ENCODE measurements at places on chromosomes 5 and 9.

GRCh38 chr5:131795228-131795627 is 1.6 kb downstream of the FNIP1 start:
- DNase-seq, result no peak

- no peak for DNase-seq
Measured at GRCh38 chr9:70052768-70053167, 9.1 kb downstream of the MAMDC2 start.

GRCh38 chr9:27353474-27354229 is 56.7 kb upstream of the EQTN start:
- DNase-seq, result no peak

DNA sequence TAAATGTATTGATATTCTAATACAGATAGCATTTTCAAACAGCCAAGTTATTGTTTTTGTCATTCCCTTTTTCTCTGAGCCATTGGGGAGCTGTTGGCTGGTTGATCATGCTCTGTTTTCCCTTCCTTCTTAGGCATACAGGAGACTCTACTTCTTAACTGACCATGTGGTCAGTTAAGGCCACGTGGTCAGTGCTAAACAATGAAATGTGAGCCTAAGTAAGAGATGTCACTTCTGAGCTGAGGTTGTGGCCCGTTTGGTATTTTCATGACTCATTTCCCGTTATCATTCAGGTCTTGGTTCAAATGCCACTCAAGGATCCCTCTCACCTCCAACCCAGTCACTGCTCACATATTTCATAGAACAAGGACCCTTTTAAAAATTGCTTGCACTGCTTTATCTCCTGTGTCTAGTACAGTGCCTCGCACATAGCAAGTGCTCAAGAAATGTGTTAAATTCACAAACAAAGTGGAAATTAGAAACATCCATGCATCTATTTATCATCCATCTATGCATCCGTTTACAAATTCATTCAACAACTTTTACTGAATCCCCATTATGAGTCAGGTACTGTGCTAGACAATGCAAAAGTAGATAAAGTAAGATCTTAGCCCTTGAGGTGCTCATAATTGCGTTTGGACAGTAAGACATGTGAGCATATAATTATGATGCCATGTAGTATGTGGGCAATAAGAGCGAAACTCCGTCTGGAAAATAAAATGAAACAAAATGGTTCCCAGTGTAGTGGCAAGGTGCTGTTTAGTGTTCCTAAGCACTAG is 50.7 kb downstream of the ARRDC3 start:
- no peak for DNase-seq

GRCh38 chr5:83564069-83564749 is 92.7 kb downstream of the VCAN start:
- DNase-seq, result no peak

DNA sequence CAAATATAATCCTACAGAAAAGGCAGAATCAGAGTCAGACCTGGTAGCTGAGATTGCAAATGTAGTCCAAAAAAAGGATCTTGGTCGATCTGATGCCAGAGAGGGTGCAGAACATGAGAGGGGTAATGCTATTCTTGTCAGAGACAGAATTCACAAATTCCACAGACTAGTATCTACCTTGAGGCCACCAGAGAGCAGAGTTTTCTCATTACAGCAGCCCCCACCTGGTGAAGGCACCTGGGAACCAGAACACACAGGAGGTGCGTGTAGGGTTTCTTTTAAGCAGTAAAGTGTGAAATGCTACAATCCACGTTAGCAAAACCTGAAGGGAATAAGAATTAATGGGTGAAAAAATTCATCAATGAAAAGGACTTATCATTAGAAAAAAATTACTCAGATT is 145.8 kb downstream of the GIN1 start:
- DNase-seq, result no peak

DNA sequence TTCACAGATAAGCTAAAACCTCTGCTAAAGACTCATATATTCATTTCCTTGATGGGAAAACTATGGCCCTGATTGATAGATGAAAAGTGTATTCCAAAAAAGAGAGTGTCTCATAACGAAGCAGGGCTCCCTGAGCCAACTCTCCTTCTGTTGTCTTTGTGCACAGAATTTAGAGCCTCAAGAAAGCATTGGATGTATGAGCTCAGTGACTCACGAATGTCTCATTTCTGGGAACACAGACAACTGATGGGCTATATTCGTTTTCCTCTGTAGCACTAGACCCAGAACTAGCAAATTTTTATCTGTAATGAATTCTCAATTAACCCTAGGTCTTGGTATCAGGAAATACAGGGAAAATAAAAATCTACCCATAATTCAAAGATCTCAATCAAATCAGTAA is 88.4 kb downstream of the LMNB1 start:
- DNase-seq, result no peak

- DNase-seq, result no peak
Measured at GRCh38 chr5:125151150-125151900, 404.9 kb upstream of the ZNF608 start.

DNA sequence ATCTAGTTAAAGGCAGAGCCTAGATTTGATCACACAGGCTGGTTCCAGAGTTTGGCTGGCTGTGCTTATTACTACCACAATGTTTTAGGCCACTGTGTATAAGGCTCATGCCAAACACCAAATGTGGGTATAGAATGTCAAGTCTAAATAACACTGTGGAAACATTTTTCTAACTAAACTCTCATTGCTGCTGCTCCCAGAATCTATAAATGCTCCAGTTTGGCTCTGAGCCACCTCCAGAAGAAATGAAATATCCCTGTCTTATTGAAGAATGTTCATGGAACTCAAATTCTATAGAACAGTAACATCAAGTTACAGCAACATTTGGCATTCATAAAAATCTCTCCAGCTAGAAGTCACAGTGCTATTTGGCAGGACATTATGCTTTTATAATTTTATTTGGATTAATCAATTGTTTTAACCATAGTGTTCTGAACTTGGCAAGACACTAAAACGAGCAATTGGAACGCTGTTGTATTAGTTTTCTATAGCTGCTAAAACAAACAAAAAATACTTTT is 178.1 kb upstream of the COX7C start:
- DNase-seq, result no peak

DNA sequence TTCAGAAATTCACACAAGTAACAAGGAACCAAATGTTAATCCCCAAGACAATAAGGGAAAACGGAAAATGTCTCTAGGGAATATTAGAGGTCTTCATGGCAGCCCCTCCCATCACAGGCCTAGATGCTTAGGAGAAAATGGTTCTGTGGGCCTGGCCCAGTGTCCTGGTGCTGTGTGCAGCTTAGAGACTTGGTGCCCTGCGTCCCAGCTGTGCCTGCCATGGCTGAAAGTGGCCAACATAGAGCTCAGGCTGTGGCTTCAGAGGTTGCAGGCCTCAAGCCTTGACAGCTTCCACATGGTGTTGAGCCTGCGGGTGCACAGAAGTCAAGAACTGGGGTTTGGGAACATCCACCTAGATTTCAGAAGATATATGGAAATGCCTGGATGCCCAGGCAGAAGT is 942.3 kb downstream of the PTPRD start:
- DNase-seq, result no peak

DNA sequence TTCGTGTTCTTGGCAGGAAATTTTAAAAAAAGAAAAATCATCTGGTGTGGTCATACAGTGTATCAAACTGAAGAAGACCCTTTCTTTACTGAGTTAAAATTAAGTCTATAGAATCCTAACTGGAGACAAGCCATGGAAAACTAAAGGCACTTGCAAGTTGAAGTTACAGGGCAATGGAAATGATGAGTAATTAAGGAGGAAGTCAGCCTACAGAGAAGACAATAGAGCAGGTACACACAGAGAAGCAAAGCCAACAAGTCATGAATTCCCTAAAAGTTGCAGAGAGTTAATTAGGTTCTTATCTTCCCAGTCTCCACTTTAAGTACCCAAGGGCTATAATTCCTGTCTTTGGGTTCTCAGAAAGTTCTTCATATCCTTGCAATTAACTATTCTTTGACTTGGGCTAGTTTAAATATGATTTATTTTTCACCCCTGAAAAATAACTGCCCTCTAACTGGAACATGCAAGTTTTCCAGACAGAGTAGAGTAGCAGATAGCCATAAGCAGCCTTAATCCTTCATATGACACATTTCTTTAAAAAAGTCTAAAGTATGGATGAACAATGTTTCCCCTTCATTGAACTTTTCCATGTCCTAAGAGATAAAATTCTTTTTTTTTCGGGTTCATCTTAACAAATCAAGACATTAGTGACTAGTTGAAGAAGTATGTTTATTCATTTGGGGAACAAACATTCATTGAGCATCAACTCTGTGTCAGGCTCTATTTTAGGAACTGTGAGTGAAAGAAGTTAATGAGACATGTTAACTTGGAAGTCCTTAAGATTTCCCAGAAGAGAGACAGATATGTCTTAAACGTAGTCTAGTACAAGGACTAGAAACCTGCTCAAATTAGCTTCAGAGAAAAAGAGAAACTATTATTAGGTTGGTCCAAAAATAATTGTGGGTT is 5.2 kb upstream of the ITGA2 start:
- DNase-seq, result no peak

DNA sequence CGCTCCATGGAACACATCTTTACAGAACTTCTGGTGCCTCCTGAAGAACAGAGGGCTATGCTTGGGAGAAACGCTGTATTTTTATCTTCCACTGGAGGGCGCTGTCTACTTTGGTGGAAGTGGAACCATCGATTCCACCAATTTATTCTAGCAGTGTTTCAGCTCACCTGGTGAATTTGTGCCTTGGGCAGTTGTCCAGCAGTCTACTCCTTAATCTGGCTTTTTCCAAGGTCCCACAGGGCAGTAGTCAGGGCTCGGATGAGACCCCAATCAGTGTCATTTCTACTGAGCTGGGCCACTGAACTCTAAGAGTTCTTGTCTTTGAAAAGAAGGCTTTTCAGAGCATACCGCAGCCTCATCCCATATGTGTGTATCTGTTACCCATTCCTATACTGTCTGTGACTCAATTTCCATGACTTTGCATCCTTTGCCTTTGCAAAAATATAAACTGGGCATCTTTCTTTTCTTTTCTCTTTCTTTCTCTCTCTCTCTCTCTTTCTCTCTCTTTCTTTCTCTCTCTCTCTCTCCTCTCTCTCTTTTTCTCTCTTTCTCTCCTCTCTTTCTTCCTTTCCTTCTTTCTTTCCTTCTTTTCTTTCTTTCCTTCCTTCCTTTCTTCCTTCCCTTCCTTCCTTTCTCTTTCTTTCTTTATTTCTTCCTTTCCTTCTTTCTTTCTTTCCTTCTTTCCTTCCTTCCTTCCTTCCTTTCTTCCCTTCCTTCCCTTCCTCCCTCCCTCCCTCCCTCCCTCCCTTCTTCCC is 138.4 kb upstream of the ZNF618 start:
- peak; percentile 17 for DNase-seq

GRCh38 chr5:39164016-39164415 is 55.3 kb downstream of the FYB1 start:
- DNase-seq, result no peak

- no peak for DNase-seq
Measured at GRCh38 chr5:116522356-116523136, 52.1 kb downstream of the SEMA6A start.

DNA sequence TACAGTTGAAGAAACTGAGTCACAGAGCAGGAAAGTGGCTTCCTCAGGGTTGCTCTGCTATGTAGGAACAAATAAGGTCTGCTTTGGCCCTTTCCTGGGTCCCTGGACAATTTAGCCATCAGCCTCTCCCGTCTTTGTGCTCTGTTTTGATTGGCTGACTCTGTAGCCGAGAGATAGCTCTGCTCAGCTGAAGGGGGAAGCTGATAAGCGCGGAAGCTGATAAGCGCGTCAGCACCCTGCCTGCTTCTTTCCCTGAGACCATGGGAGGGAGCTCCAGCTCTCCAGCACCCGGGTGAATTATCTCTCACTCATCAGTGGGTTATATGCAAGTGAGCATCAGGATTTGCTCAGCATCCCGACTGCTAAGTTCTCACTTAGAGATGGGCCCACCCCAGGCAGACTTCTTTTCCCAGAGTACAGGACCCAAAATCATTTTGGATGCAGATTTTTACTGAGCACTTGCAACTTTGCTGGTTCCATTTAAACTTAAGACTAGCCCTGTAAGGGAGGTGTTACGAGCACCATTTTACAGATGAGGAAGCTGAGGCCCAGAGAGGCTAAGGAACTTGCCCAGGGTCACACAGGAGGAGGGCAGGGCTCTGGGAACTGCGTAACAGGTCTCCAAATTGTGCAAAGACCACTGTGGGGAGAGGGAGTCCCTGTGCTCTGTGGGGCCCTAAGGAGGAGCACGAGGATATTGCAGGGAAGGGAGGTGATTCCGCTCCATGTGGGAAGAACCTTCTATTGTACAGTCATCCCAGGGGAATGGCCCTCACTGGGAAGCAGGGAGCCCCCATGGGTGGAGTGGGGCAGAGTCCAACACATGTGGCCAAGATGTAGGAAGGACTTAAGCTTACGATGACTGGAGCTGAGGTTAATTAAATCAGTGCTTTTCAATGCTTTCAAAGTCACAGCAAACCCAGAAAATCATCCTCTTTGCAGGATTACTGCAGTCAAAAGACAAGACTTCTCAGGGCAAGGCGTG is 83.7 kb upstream of the ORM1 start:
- DNase-seq, result no peak
